ENCODE measurements at places on chromosomes 3 and 15. TPM values are rescaled to one million over a fixed set of nuclear protein-coding genes. Genes with fewer than 3 reads are reported as not detected.

Gene FOXL2
- 0.69 TPM for total RNA-seq

Gene TRAT1
- not detected for total RNA-seq

DNA sequence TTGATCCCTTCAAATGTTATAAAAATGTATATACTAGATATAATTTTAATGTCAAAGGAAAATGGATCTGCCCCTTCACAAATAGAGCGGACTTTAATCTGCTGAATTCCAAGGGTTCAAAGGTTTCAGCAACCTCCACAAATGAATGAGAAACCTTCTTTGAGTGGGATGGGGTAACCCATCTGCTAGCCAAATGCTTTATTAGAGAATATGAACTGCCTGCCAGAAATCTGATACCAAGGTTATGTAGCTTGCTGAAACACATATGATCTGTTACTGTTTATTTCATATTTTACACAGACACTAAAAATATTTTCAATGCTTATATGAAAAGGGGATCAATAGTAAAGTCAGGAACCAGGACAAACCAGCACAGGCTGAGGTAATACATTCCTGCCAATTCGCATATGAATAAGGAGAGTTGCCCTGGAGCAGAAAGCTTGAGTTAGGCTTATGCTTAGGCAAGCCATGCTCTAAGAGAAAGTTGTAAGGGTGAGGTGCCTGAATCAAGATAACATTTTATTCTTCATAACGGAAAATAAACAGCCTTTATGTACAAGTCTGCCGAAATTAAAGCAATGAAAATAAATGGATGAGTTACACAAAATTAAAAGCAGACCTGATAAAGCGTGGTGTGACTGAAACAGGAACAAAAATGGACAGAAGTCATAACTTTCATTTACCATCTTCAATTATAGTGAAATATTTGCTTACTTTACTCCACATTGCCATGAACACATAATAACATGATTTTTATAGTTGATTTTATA, 26.5 kb downstream of the PLOD2 start:
- DNase-seq = no peak

Gene CACNA1D
- 118 TPM for total RNA-seq

DNA sequence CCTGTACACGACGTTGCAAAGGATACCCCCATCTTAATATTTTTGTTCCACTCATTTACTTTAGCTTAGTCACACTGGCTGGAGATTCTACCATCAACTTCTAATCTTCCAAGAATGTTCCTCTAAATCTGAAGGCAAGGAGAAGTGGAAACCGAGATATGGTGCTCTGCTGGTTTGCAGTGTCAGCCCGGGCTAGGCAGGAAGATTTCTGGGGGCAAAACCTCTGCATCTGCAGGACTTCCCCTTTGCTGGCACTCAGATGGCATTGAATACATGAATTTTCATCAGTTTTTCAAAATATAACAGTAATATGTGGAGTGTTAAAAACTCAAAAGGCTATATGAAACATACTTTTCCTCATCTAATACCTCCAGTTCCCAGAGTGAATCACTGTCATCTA, 240.4 kb downstream of the RPLP1 start:
- no peak for DNase-seq
